CD8-positive, alpha-beta T cell (primary cell): ENCODE measurements at places on chromosomes 7 and 10. TPM values are rescaled to one million over a fixed set of nuclear protein-coding genes. Genes with fewer than 3 reads are reported as not detected.

HOXA13 gene
- total RNA-seq = not detected

DNA sequence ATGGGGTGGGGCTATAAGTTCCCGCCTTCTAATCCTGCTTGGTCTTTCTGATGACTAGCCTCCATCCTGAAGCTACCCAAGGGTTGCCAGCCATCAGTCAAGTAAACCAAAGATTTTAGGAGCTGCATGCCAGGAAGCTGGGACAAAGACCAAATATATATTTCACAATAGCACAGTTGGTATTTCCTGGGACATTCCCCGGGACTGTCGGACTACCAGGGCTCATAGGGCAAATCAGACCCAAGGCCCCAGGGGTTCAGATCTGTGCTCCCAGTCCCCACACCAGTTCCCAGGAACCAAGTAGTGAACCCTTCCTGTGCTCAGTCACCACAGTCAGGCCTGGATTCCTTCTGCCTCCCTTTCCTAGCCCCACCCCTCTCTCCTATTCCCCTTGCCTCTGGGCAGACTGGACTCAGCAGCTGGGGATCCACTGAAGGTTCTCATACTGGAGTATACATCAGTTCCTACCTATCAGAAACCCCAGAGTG, 5.7 kb upstream of the CXCL12 start:
- no peak for DNase-seq

DNA sequence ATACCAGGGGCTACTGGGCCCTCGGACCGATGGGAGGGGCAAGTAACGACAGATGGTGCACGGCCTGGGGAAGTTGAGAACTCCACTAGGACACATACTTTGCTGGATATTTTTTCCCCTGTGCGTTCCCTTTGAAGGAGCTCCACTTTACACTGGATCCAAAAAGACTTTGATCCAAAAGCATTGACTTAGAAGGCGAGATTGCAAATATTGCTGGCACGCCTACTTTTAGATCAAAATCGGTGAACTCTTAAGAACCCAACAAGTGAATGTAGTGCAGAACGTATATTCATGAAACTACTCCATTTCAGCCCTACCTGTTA, 436 bp upstream of the SLC25A13 start:
- no peak for DNase-seq

DNA sequence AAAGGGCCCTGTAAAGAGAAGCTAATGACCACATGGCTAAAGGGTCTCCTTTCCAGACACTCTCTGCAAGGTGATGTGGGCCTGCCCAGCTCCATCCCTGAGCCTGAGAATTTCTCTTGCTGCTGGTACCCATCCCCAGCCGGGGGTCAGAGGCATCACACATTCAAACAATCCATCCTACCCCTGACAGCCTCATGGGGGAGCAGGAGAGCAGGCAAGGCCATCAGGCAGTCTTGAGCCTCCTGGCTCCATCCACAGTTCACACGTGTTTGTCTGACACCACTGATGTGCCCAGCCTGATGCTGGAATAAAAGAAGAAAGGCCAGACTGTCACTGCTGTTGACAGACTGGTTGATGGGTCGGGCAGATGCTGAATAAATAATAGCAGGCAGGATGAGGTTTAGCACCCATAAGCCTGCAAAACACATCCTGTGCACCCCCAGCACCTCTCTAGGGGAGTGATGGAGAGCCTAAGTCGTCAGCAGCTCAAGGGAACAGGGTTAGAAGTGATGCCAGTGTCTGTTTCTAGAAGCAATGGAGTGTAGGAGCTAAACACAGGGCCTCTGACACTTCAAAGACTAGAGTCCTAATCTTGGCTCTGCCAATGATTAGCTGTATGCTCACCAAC, 43.5 kb downstream of the TLL2 start:
- DNase-seq = no peak

CXCL12 gene
- not detected for total RNA-seq

CUBN gene
- total RNA-seq = 3.3 TPM
